ENCODE measurements at places on chromosomes 12 and 14.

GRCh38 chr14:81679226-81679625 lies 145.6 kb upstream of the SEL1L start:
- no peak for DNase-seq

DNA sequence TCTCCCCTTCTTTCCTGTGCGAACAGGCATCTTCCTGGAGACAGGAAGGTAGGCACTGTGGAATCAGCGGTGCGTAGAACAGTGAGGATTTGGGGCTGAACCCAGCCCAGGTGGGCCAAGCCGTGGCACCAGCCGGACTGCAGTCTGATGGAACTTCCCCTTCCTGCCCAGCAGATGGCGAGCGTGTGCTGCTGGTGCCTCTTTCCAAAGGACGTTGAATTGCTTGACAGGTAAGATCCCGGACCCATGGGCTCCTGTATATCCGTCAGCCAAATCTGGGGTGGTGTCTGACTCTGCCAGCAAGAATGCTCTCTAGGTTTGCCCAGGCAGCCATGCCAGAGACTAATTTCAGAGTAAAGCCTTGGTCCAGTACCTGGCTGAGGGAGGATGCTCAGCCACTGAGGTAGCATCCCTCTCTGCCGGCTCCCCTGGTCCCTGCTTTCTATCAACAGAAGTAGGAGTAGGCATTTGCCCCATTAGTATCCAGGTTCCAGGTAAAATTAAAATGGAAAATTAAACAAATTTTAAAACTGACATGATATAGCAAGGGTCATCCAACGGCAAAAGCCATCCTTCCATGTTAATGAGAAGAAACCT lies 21.1 kb upstream of the KCNA5 start:
- peak; percentile 70 for DNase-seq

DNA sequence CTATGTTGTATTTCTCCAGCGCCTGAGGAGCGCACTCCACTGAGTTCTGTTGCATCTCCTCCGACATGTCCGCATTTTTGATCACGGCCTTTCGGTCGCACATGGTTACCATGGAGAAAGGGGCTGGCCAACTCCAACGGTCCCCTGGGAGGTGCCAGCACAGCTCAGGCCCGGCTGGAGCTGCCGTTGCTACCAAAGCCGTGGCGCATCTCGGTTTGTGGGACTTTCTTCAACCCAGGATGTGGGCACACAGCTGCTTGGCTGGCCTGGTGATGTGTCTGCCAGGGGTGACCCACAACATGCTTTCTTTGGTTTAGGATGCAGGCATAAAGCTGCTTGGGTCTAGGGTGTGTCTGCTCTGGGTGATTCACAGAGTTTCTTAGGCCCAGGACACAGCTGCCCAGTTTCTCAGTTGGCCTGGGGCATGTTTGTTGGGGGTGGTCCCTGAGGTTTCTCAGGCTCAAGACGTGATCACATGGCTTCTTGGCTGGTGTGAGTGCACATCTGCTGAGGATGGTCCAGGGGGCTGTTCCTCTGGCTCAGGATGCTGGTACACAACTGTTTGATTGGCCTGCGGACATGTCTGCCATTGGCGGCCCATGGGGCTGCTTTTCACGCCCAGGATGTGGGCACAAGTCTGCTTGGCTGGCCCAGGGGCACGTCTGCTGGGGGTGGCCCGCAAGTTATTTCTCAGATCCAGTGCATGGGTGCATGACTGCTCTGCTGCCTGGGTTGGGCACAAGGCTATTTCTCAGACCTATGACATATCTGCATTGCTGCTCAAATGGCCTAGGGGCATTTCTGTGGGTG lies 25.9 kb upstream of the GTF2A1 start:
- DNase-seq: no peak

GRCh38 chr12:50948798-50949197 lies 3.5 kb upstream of the HIGD1C start:
- no peak for DNase-seq

DNA sequence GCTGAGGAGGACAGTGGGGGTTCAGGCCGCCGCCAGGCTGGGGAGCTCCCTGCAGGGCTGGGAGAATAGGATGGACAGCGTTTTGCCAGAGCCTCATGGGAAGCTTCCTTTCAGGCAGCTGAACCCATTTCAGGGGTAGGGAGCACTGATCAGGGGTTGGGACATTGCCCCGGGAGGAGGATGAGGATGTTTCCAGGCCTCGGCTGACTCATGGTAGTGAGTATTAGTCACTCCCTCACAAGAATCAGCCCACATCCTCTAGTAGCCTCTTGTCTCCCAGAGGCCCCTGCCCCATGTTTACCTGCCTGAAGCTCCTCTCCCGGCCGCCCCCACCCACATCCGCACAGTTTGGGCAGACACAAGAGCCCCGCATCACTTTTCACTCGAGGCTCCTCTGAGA lies 89.8 kb downstream of the ZFP36L1 start:
- peak; percentile 66 for DNase-seq

DNA sequence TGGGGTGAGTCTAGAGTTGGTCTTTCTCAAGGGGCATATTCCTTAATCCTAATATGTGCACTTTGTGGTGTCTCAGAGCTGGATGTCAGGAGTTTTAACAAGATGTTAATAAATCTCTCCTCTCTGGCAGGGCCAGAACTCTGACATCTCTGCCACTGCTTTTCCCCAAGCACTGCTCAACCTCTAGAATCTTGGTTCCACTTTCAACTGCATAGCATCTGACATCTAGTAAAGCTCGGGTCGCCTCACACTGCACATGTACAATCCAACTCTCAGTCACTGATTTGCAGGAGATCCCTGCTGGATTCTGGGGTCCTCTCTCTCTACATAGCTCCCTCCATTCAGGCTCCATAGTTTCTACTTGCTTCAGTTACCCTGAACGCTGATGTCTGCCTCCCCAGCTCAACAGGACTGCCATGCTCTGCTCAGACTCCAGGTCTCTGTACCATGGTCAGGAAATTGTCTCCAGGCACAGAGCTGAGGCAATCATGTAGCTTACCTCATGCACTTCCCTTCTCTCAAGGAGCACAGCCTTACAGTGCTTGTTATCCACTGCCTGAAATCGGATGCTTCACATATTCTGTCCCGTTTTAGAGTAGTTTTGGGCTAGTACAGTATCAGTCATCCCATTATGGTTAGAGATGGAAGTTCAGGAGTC lies 1.6 kb downstream of the PTCSC3 start:
- DNase-seq: no peak
